ENCODE measurements at places on chromosomes 3 and 15.

DNA sequence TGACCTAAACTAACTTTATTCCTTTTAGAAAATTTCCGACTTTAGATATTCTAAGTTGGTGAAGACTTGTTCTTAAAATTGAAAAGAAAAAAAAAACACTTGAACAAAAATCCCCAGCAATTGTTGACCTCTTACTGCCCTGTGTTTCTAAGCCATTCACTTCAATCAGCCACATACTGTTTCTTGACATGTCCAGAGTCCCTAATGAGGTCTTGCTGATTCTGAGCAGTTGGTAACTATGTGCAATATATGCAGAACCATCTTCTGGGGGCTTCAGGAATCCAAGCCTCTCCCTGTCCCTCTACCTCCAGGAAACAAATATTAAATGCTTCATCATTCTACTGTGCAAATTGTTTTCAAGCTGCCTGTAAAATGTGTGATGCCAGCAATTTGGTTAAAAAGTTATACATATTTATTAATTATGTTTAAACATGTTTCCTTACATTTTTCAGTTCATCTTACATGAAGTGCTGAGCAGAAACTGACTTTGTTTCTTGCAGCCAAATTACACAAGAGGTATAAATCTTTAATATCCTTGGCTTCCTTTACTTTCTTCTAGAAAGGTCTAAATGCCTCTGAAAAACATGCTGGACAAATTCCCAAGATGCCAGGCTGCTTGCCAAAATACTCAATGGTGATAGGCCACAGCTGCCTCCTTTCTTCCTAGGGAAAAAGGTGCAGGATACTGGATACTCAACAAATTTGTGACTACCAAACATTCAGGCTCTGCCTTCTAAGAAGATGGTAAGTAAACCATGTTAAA lies 19.8 kb upstream of the GYG1 start:
- DNase-seq = no peak

GRCh38 chr3:29610781-29611180 lies 329.9 kb downstream of the RBMS3 start:
- no peak for DNase-seq

DNA sequence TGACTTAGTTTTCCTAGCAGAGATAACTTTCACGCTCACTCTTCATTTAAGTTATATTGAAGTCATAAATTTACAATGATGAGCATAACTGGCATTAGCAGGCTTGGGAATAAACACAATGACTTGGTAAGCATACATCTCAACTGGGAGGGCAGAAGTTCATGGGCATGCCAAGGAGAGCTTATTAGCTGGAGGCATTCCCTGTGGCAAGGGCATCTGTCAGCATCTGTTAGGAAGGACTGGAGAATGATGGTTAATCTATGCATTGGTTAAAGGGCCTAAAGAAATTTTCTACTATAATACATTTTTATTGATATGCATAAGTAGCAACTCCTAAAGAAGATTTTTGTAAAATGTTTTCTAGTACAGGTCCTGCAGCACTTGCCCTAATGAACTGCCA lies 52.4 kb downstream of the NEK11 start:
- no peak for DNase-seq

GRCh38 chr3:185942396-185942795 lies 4.6 kb upstream of the TRA2B start:
- no peak for DNase-seq

GRCh38 chr3:126155280-126155640 lies 25.1 kb downstream of the ALDH1L1 start:
- no peak for DNase-seq

- DNase-seq = no peak
Measured at GRCh38 chr3:130048726-130049125, 32.9 kb upstream of the ALG1L2 start.

DNA sequence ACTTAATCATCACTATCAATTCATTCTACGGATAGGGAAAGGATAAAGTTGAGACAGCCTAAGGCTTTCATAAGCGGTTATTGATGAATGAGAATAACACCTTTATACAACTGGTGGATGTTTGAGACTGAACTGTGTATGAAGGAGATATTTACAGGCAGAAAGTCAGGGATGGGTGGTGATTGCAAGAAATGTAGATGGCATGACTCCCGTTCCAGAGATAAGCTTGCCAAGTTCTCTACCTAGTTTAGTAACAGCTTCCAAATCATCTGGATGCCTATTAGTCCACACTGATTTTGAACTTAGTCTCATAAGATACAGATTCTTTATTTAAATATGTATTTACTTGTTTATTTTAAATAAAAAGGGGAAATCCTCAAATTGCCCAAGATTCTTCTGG lies 358.8 kb downstream of the GAP43 start:
- DNase-seq = no peak

DNA sequence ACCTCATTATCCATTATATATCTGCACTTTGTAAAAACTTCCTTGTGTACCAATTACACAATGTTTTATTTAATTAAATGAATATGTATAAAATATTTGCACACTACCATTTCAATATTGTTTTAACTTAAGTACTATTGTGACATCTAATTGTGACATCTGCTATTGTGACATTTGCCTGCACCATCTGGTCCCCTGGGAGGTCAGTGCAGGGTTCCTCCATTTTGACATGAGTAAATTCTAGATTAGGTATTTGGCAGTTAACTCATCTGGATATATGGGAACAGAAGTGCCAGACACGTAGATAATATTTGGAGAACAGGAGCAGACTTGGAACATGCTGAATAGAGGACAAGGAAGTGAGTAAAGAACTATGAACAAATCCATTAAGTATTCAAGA lies 332.1 kb downstream of the VGLL3 start:
- no peak for DNase-seq

DNA sequence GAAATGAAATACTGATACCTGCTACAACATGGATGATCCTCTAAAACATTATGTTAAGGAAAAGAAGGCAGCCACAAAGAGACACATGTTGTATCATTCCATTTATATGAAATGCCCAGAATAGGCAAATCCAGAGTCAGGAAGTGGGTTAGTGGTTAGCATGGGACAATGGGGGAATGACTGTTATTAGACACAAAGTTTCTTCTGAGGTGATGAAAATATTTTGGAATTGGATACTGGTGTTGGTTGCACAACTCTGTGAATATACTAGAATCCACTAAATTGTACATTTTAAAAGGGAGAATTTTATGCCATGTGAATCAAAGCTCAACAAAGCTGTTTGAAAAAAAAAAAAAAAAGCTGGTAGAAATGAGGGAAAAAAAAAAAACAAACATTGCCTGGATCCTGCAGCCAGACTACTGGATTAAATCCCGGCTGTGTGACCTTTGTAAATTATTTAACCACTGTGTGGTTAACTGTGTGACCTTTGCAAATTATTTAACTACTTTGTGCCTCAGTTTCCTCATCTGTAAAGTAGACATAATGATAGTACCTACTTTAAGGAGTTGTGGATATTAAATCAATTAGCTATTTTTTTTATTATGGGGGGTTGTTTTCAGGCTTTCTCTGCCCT lies 75.6 kb upstream of the PRICKLE2 start:
- DNase-seq = no peak

GRCh38 chr3:66499881-66500575 lies 794 bp downstream of the LRIG1 start:
- DNase-seq = peak; percentile 33

DNA sequence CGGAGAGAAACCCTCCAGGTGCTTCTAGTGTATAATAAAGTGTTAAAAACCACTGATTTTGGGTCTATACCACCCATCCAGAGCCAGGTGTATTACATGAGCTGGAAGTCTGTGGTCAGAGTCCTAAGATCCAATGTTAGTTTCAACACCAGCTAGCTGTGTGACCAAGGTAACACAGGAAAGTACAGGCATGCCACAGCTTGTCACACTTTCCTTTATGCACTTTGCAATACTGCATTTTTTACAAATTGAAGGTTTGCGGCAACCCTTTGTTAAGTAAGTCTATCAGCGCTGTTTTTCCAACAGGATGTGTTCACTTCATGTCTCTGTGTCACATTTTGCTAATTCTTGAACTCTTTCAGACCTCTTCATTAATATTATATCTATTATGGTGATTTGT lies 201.3 kb upstream of the PRICKLE2 start:
- DNase-seq = no peak

- DNase-seq = no peak
Measured at GRCh38 chr3:72035606-72036005, 250.7 kb upstream of the PROK2 start.

DNA sequence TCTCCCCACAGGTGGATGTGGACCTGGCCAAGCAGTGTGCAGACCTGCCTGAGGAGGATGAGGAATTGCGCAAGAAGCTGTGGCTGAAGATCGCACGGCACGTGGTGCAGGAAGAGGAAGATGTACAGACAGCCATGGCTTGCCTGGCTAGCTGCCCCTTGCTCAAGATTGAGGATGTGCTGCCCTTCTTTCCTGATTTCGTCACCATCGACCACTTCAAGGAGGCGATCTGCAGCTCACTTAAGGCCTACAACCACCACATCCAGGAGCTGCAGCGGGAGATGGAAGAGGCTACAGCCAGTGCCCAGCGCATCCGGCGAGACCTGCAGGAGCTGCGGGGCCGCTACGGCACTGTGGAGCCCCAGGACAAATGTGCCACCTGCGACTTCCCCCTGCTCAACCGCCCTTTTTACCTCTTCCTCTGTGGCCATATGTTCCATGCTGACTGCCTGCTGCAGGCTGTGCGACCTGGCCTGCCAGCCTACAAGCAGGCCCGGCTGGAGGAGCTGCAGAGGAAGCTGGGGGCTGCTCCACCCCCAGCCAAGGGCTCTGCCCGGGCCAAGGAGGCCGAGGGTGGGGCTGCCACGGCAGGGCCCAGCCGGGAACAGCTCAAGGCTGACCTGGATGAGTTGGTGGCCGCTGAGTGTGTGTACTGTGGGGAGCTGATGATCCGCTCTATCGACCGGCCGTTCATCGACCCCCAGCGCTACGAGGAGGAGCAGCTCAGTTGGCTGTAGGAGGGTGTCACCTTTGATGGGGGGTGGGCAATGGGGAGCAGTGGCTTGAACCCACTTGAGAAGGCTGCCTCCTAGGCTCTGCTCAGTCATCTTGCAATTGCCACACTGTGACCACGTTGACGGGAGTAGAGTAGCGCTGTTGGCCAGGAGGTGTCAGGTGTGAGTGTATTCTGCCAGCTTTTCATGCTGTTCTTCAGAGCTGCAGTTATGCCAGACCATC lies 8.6 kb downstream of the VPS18 start:
- DNase-seq = no peak

GRCh38 chr3:109081746-109082510 lies 36.0 kb downstream of the MORC1 start:
- no peak for DNase-seq

DNA sequence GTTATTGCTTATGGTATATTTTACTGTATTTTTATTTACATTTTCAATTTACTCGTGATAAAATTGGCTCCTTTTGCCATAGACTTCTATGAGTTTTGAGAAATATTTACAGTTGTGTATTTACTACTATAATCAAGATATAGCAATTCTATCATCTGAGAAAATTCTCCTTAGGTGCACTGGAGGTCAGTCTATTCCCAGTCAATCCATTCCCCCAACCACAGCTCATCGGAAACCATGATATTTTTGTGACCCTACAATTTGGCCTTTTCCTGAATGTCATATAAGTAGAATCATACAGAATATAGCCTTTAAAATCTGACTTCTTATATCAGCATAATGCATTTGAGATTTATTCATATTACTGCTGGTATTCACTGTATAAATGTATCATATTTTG lies 114.7 kb upstream of the LRTM1 start:
- DNase-seq = no peak

- DNase-seq = no peak
Measured at GRCh38 chr3:99658274-99658673, 19.9 kb downstream of the COL8A1 start.

GRCh38 chr3:167684388-167684993 lies 30.7 kb upstream of the WDR49 start:
- no peak for DNase-seq

DNA sequence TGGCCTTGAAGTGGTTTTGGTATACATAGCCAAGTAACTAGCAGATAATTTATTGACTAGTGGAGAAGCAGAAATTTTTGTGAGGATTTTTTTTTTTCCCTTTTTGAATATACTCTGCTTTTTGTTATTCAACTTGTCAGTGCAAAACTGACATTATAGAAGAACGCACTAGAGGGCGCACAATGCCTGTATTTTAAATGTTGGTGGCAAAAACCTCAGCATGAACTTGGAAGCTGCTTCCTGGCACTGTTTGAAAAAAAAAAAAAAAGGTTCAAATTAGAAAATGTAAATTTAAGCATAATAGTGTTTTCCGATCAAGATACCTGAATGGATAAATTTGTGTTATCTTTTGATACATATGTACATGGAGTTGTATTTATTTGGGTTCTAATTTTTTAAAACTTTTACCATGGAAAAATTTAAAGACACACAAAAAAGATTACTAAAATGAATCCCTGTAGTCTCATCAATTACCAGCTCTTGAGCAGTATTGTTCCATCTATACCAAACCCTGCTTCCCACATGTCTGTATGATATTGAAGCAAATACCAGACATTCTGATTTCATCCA lies 56.0 kb downstream of the SLC25A26 start:
- DNase-seq = no peak

GRCh38 chr3:73656241-73656890 lies 31.6 kb upstream of the PDZRN3 start:
- no peak for DNase-seq

DNA sequence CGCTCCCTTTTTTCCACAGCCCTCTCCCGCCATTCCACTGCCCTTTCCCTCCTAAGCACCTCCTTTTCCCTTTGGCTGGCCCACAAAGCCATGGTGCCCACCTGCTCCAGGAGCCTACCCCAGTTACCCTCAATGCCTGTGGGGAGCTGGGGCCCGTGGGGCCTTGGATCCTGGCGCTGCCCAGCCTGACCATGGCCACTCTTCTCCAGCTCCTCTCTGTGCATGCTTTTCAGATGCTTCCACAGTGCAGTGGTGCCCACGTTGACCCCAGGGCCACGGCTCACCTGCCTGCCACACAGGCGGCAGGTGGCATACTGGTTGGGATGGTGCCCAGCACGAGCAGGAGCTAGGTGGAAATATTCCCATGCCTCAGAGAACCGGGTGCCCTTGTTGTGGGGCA lies 1.5 kb downstream of the ZBED2 start:
- no peak for DNase-seq

DNA sequence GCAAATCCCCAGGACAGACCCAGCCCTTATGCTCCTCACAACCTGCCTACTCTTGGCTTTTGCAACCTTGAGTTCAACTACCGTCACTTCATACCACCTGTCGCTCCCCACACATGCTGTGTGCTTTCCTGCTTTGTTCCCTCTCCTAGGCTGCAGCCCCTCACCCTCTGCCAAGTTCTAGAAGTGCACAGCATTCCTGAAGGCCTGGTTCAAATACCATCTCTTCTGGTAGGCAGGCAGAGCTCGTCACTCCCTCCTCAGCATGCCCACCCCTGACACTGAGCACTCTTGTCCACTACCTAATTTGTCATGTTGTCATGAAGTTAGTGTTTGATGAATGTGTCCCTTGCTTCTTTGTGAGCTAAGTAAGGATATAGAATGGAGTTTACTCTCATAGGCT lies 129.6 kb downstream of the SEMA6D start:
- no peak for DNase-seq

DNA sequence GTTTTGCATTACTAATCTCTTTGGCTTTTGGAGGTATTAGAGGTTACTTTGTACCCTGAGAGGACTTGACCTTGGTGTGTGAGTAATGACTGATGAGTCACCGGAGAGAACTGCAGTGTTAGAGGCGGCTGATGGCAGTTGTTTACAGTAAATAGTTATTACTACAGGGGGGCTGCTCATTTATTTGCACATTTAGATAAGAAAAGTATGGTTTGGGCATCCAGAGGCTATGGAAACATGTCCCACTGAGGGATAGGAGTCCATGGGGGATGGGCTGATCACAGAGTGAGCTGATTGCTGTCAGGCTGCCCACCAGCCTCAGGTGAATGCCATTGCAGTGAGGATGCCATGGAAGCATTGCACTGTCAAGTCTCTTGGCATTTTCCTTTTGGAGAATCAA lies 17.3 kb upstream of the STAC start:
- DNase-seq = no peak

Measured in GM12892 (cell line).